T-helper 17 cell (primary cell): ENCODE measurements at places on chromosomes 12 and 14.

DNA sequence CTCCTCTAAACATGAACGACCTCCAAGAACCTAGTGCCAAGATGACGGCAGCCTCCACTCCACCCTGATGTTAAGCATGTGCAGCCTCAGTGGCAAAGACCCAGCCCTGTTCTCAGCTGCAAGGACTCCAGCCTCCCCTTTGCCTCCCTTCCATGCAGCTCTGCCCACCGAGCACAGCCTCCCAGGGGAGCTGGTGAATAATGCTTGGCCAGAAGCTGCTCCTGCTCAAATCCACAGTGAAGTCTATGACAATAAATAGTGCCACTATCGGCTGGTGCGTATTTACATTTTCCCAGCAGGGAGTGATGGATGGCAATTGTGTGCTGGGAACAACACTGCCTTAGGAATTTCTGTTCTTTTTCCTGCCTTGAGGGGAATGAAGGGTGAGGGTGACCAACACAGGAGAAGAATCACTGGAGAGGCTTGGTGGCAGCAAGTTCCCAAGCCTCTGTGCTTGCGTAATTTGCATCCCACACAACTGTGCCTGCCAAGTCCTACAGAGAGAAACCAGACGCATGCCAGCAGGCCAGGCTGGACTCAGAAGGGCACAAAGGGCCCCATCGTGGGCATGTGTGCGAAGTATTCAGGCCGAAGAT, 29.9 kb upstream of the TC2N start:
- no peak overlapping the region for H3K27ac ChIP-seq
- DNase-seq = no peak
- H3K4me1 ChIP-seq = peaks cover 18% of the 10 kb centered on the region
- H3K4me3 ChIP-seq = no peak overlapping the region
- H3K27me3 ChIP-seq = no peaks in the 10 kb centered on the region

DNA sequence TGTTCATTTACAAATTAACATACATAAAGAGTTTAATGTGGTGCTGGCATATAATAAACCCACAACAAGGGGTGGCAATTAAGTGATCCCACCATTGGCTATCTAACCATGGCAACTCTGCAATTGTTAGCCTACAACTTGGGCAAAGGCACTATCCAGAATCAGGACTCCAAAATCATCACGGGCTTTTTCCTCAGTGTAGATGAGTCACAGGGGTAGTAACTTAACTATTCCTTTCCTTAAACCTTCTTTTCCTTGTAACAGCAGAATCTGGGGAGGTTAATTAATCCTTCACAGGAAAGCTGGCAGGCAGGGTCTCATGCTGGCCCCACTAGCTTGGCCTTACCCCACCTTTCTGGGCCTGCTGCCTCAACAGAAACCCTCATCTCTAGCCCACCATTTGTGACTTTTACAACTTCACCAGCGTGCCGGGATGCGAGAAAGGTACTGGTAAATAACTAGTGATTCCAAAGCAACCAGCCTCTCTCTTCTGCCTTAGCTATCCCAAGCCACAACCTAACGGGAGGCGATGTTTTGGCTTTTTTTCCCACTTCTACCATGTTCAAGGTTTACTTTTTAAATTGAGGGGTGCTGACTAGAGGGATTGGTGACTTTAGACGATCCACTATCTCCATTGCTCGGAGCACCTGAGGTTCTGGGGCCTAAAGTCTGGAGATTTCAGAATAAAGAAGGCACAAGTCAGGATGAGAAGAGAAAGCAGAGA, 744 bp downstream of the ATP5MC2 start:
- peaks cover 25% of the 10 kb centered on the region for H3K27me3 ChIP-seq
- H3K36me3 ChIP-seq = peaks cover 6% of the 10 kb centered on the region
- H3K4me1 ChIP-seq = peaks cover 21% of the 10 kb centered on the region
- peak overlapping the region; percentile 94 for H3K4me3 ChIP-seq
- H3K27ac ChIP-seq = peak overlapping the region; percentile 94

GRCh38 chr12:63415357-63415756, 252.9 kb downstream of the DPY19L2 start:
- H3K4me1 ChIP-seq = no peaks in the 10 kb centered on the region
- DNase-seq = no peak
- H3K27ac ChIP-seq = no peak overlapping the region
- peaks cover 3% of the 10 kb centered on the region for H3K36me3 ChIP-seq
- H3K4me3 ChIP-seq = no peak overlapping the region

GRCh38 chr12:78229591-78230101, 399.0 kb downstream of the NAV3 start:
- H3K27me3 ChIP-seq = no peaks in the 10 kb centered on the region
- H3K4me3 ChIP-seq = no peak overlapping the region
- H3K27ac ChIP-seq = no peak overlapping the region
- no peaks in the 10 kb centered on the region for H3K4me1 ChIP-seq
- DNase-seq = no peak
